ENCODE measurements at places on chromosomes 11 and 22.

DNA sequence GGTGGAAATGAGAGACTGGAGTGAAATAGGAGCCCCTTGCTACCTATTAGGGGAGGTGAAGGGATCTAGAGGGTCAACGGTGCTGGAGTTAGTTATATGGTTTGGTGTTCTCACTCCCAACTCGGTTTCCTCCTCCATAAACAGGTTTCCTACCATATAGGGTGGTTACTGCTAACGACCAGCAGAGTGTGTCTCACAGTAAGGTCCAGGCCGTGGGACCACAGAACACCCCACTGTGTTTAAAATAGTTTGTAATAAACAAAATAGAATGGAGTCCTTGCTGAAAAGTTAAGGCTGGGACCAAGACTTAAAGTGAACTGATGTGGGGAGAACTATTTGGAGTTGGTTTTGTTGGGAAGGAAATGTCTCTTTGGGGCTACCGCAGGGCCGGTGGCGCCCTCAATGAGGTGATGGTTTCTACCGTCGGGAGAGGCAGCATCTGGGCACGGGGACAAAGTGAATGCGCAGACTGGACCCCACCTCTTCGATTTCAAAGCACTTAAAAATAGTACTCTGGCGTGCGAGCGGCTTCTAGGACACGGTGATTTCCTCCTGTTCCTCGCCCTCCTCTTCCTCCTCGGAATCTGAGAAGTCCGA, 4.5 kb downstream of the DBX1 start:
- DNase-seq: no peak

- no peak for DNase-seq
These were observed 552 bp downstream of the DSCAML1 start for GRCh38 chr11:117796456-117796871.

- DNase-seq: no peak
These were observed 390.0 kb upstream of the CNTN5 start for GRCh38 chr11:98630736-98631135.

GRCh38 chr11:1888347-1888753, 3.3 kb downstream of the PRR33 start:
- DNase-seq: no peak

- no peak for DNase-seq
These were observed 721.2 kb downstream of the LUZP2 start for GRCh38 chr11:25218036-25218435.

DNA sequence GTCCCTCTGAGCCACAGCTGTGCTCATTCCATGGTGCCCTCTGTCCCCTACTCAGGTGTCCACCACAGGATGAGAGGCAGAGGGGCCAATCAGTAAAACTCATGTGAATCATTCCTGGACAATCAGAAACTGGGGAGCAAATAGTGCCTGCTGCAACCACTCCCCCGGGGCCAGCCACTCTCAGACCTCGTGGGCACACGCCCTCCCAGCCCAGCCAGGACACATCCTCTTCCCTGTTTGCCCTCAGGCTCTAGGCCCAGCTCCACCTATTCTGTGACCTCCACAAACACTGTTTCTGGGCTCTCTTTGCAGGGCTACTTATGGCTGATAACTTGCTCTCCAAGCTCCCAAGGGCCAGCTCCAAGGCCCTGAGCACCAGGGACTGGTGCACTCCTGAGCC, 14.0 kb upstream of the KCTD14 start:
- no peak for DNase-seq

DNA sequence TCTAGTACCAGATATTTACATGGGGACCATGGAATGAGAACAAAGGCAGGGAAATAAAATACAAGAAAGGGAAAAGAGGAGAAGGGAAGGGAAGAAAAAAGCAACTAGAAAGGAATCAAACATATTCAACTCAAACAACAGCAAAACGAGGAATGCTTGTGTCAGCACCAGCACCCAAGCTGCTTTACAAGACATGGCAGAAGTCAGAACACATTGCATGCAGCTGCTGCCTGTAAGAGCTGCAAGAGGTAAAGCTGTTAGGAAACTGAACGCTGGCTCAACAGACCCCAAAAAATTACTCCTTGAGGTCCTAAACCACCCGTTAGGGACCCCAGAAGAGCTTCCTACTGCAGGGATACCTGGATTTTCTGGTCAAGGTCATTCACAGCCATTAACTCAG, 296.9 kb downstream of the OPCML start:
- no peak for DNase-seq

DNA sequence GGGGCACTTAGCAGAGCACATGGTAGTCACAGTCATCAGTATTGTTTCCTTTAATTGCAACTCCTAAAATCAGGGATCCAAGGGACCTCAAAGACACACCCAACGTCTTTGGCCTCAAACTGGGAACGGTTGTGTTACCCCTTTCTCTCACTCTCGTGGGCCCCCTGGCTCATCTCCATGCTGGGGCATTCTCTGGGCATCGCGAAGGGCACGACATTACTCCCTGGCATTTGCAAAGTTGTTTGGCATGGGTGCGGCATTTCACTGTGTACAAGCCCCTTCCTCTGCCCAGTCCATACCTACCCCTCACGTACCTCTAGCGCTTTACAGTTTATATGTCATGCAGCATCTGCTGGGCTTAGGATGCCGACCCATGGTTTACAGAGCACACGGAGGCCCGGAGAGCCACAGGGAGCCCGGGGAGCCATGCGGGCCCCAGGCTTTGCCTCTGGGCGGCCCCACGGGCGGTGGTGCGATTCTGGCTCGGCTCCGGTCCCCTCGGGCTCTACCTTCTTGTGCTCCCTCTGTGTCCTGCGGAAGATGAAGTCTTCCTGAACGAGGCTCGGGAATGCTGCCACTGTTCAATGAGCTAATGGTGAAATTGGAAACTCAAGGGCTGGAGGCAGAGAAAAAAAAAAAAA, 21.9 kb upstream of the CACNG2 start:
- DNase-seq: no peak

DNA sequence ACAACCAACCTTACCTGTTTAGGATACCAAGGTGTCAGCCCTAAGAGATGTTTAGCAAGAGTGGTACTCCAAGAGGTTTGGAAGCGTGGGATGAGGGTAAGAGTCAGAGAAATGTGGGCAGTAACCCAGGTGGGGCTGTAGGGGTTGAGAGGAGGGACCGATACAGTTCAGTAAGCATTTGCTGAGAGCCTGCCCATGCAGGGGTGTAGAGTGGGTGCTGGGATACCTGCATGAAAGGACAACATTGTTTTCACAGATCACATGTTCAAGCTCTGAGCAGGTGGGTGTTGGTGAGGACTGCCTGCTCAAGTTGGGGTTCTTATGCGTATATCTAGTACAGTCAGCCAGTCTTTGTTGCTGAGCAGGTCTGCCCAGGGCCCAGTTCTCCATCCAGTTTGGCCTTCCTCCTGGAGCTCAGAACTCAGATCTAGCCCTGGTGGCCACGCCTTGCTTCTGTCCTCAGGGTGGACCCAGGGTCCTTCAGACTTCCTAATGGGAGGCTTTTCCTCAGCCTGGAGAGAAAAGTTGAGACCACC, 14.8 kb downstream of the PPFIBP2 start:
- DNase-seq: no peak

- no peak for DNase-seq
These were observed 43.7 kb downstream of the WNT11 start for GRCh38 chr11:76162336-76163288.

DNA sequence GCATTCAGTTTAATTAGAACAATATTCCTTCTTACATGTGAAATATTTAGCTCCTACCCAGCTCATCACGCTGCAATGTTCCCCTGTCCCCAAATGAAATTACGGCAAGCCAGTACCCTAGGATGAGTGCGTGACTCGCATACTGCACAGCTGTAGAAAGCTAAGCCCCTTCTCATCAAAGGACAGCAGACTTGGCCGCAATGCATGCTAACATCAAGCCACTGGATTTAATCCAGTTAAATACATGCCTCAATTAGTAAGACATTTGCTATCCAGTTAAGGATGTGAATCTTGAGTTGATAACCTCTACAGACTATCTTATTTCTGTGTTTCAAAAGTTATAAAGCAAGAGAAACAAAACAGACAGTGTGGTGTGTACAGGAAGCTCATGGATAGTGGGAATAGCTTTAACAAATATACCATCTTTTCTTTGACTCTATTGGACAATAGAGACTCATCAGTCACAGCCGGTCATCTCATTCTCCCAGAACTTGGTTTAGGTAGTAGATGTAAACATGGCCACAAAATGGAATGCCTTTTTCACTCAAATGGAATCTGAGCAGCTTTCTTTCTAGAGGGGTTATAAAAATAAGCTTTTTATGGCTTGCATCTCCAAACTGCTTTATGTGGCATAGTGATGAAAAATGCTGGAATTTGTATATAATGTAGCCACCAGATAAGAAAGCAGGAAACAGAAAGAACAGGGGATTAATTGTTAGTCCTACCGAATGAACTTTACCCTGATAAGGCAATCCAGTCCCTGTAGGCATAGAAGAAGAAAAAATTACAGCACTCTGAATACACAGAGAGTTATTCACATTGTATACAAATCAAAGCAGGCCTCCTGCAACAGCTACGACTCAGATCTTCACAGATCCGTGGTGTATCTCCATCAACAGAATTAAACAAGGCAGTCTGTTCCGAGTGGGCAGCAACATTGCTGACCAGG, 224.1 kb downstream of the CADM1 start:
- DNase-seq: peak; percentile 91

- DNase-seq: no peak
These were observed 82.8 kb downstream of the NAT10 start for GRCh38 chr11:34188181-34188580.

Measured in foreskin melanocyte (primary cell).